ENCODE measurements at places on chromosomes 1 and 21. TPM values are rescaled to one million over a fixed set of nuclear protein-coding genes. Genes with fewer than 3 reads are reported as not detected.

GRCh38 chr1:5722635-5723164, 269.5 kb downstream of the NPHP4 start:
- no peak for DNase-seq

Gene C1orf87
- not detected for total RNA-seq

- no peak for DNase-seq
Observed at GRCh38 chr1:66489151-66489550, 44.8 kb upstream of the SGIP1 start.

DNA sequence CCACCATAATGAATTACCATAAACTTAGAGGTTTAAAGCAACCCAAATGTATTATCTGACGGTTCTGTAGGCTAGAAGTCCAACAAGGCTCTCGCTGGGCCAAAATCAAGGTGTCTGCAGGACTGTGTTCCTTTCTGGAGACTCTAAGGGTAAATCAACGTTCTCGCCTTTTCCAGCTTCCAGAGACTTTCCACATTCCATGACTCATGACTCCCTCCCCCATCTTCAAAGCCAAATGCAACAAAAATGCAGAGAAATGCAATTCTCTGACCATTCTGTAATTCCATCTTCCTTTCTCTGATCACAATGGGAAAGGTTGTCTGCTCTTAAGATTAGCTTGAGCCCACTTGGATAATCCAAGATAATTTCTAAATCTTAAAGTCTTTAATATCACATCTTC, 287.1 kb downstream of the LTN1 start:
- DNase-seq = no peak

Gene KAZN
- total RNA-seq = 21.9 TPM

GRCh38 chr1:26059906-26060305, 7.5 kb downstream of the TRIM63 start:
- no peak for DNase-seq

- no peak for DNase-seq
Observed at GRCh38 chr1:237042892-237043576, 1.1 kb downstream of the RYR2 start.

DNA sequence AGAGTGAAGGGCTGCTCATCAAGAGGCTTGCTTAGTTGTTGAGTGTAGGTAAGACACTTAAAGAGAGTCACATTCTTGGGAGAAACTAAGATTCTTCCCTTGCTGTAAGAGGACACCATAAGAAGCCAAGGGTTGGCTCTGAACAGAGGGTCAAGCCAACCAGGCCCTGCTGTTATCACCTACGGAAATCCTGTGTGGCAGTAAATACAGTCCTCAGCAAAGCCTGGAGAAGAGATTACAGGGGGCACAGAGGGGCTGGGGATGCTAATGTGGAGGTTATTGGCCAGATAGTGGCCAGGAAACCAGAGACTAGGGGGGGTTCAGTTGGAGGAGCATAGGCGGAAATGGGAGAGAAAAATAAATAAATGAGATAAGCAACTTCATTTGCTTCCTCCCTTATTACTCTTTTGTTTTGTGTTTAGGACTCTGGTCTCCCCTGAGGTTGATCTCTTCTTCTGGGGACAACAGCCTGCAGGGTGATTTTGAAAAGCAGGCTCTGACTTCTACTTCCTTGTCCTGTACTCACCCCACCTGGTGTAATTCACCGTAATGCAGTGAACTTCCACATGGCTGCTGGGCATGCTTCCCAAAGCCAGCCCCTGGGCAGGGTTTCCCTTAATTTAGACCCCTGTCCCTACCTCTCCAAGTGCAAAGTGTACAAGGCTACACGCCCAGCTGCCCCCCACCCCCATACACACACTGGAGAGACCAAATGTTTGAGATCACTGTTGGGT, 40.9 kb downstream of the MTARC1 start:
- no peak for DNase-seq

GRCh38 chr1:229406798-229407197, 27.1 kb downstream of the ACTA1 start:
- no peak for DNase-seq

DNA sequence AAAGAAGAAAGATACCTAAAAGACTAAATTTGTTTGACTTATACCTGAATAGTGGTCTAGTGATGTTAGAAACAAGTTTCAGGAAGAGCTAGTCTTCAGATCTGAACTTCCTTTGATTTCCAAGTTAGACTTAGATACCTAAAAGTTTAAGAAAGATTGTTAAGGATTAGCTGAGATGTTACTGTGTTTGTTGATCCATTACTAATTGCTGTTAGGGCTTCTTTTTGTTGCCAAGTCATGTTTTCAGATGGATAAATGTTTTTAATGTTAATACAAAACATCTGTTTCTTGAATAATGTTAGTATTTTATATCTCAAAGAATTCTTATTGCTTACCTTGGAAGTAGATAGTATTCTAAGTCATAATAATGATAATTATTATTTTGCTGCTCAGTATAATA, 11.6 kb downstream of the GNAI3 start:
- DNase-seq = no peak

Gene TTLL7
- 27.5 TPM for total RNA-seq

Gene GBP4
- total RNA-seq = 1.2 TPM

DNA sequence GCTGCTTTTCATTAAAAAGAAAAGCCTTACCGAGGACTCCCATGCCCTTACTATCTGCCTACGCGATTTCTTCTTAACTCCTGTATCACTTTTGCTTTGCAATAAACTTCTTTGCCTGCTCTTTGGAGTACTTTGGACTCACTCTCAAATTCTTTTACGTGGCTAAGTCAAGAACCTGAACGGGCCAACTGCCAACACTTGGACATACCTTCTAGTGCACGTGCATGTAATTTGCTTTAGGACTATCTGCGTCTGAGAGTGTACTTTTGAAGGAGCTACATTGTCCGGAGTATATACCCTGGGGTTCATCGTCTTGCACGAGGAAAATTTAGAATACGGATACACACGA, 3.6 kb upstream of the OTUD3 start:
- DNase-seq = no peak

DNA sequence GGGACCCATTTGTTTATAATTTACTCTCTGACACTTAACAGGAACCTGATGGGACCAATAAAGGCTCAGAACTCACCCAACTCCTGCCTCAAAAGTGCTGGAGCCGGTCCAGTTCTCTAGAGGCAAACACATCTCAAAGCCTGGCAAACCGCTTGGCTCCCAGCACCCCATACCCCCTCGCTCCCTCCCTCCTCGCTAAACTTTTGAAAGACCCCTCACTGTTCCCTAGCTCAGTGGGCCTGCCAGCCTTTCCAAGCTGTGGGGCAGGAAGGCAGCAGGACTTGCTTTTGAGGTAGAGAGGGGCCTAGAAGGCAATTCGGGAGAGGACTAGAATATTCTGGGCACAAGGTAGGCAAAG, 40.2 kb downstream of the PAX7 start:
- DNase-seq = no peak

- DNase-seq = no peak
Observed at GRCh38 chr1:210525716-210526454, 197.2 kb downstream of the HHAT start.

Gene RNU5D-1
- total RNA-seq = not detected

DNA sequence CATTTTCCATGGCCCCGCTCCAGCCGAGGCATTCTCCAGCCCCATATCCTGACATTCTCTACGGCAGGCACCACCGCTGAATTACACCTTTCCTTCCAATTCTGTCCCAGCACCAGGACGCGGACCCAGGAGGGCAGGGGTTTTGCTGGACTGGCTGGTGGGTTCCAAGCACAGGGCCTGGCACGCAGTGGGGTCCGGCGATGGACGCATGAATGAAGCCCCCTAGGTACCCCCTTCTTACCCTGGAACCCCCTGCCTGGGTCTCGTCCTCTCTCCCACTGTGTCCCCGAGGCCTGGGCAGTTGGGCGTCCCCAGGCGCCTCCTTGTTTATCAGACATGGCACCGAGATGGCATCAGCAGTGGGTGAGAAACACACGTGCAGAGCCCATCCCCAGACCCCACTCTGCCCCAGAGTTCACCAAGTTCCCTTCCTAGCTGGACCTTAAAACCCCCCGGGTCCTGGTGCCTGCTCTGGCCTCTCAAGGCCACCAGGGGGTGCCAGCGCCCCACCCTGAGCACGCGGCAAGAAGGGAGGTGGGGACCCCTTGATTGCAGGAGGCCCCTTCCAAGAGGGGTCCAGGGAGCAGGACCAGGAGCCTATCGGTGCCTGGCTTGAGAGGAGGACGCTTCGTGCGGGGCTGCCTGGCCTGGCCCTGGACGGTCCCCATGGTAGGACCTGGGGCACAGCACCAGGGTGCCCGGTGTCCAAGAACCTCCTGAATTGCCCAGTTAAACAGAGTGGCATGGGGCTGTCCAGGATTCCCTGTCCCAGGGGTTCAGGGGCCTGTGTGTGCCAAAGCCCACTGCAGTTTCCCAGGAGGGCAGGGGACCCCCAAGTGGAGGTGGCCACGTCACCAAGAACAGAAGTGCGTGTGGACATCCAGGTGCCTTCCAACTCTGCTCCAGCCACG, 46.1 kb downstream of the MEGF6 start:
- DNase-seq = no peak

- DNase-seq = no peak
Observed at GRCh38 chr1:157551694-157552693, at the start of gene FCRL5. Gene FCRL5 (minus strand): TSS chr1:157552515. CDS start chr1:157552362, 153 bp downstream.

DNA sequence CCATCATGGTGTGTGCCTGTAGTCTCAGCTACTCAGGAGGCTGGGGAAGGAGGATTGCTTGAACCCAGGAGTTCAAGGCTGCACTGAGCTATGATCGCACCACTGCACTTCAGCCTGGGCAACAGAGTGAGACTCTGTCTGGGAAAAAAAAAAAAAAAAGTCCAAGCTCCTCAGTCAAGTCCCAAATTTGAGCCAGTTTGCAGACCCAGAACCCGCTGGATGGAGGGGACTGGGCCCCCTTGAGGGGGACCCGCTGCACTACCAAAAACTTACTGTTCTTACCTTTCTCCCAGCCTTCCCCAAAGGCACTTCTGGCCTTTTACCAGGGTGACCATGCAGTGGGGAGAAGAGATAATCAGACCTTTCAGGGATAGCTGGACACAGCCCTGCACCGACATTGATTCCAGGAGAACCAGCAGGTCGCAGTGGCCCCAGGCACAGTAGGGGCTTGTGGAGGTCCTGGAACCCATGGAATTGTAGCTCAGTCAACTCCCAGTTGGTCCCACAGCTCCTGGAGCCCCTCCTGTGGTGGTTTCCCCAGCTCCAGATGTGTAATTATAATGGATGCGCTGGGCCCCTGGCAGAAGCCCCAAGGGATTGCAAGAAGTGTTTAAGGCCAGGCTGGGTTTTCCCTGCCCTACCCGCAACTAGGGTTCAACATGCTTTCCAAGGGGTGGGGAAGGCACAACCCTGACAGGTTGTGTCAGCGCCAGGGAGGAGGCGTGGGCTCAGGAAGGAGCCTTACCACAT, 4.1 kb upstream of the WNT9A start:
- no peak for DNase-seq

DNA sequence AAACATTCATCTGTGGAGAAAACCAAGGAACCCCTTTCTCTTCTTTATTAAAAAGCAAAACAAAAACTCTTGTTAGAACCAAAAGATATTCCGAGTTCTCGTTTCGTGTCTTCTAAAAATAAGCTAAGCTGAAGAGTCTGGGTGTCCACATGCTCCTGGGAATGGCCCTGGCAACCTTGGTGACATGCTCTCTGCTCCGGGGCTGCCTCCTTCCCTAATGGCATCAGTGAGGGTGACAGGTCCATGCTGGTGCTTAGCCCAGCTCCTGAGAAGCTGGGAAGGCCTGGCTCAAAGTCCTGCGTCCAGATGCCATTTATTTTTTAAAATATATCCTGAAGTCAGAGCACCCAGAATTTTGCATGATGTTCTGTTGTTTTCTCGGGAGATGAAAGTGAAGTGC, 24.6 kb upstream of the TRAPPC10 start:
- no peak for DNase-seq

Gene ZBTB21
- 19.9 TPM for total RNA-seq

GRCh38 chr1:240008298-240008697, 83.4 kb upstream of the FMN2 start:
- no peak for DNase-seq

DNA sequence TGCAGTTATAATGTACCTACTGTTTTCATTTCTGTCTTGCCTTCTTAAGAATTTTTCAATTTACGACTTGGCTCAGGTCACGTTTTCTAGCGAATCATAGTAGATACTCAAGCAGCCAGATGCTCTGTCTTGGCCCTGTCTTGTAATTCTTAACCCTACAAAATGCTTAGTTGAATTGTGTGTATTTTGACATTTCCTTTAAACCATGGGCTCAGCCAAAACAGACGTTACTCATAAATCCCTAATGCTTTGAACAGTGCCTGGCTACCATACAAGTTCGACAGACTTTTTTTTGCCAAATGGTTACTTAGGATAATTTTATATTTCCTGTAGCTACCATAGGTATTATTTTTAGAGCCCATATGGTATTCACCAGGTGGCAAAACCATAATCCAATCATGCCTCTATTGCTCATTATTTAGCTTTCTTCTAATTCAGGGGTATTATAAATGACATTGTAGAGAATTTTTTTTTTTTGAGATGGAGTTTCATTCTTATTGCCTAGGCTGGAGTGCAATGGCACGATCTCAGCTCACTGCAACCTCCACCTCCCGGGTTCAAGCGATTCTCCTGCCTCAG, 54.3 kb downstream of the KCNK1 start:
- no peak for DNase-seq

Gene CDA
- 1.5 TPM for total RNA-seq

- DNase-seq = no peak
Observed at GRCh38 chr1:166305371-166305770, 138.6 kb upstream of the FAM78B start.

DNA sequence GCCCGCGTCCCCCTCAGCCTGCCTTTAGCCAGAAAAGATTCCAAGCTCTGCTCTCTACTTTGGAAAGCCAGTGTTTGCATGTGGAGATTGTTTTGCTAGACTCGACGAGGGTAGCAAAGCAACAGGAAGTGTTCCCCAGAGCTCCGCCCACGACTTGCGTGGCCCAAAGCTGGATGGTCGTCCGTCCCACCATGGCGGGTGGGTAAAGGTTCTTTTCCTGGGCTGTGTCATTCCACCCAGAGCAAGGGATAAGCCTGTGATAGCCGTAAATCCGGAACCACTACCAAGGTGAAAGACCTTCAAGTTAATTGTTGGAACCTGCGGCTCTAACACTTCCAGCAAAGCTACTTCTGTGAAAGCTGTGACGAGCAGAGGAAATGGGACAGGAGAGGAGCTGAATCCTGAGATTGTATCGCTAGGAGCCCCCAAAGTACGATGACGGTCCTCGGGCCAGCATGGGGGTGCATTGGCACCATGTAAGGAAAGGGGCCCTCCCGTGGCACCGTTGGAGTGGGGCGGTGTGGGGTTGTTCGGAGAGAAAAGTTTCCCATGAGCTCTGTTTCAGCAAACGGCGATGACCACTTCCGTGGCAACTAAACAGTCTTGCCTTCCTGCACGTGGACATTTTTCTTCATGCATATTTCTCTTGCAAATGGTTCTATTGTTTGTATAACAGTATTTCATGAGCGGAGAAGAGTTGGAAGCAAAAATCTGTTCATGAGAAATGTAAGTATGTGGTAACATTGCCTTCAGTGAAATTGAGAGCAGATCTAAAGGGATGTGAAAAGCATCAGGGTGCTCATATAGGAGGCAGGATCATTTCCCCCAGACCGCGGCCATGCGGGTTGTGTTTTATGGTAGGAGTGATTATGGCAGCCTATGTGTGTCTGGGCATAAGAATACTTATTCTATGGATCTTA, 8.4 kb downstream of the MX2 start:
- no peak for DNase-seq

Gene PTGFRN
- 57.7 TPM for total RNA-seq

- no peak for DNase-seq
Observed at GRCh38 chr1:99727575-99728185, 38.8 kb downstream of the FRRS1 start.

Gene KRTAP19-3
- not detected for total RNA-seq
